Caco-2 (cell line): ENCODE measurements at places on chromosomes 5 and 9.

DNA sequence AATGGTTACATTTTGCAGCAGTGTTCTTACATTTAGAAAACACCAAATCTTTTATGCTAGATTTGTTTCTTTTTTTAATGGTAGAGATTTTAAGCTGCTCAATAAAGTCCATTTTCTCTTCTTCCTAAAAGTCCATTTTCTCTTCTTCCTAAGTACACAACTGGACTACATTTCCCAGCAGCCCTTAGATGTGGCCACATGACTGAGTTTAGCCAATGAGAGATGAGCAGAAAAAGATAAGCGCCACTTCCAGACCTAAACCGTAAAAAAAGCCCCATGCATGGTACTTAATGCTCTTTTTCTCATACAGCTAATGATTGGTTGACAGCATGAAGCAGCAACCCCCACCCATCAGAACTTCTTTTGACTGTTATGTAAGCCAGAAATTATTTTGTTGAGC, 206.7 kb downstream of the FAM114A2 start:
- no peaks in the 10 kb centered on the region for H3K36me3 ChIP-seq
- H3K27ac ChIP-seq = no peak overlapping the region
- H3K4me1 ChIP-seq = no peaks in the 10 kb centered on the region
- no peaks in the 10 kb centered on the region; the same call in 1 of the 2 replicates for H3K27me3 ChIP-seq
- peak; percentile 38 for DNase-seq
- H3K4me3 ChIP-seq = no peak overlapping the region

- DNase-seq = no peak
- no peaks in the 10 kb centered on the region for H3K27me3 ChIP-seq
- no peak overlapping the region for H3K27ac ChIP-seq
- no peaks in the 10 kb centered on the region for H3K36me3 ChIP-seq
Observed at GRCh38 chr5:32308946-32309345, 3.8 kb downstream of the MTMR12 start.

DNA sequence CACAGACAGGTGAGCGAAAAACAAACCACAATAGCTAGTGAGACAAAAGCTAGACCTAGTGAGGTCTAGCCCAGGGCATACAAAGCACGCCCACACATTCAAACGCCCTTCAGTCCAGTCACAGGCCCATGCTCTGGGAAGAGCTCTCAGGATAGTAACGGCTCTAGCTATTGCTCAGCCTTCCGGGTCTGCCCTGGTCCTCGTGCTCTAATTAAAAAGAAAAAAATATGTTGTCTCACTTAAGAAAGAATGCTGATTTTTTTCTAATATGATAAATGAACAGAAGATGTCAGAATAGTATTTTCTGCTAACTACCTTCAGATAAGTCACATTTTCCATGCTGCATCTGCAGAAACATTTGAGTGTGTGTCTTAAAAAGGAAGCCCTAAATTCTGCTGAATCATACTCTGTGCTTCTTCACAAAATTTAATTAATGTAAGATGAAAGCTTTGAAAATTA, 94.5 kb downstream of the PLPP1 start:
- peaks cover 18% of the 10 kb centered on the region for H3K4me1 ChIP-seq
- H3K4me3 ChIP-seq = no peak overlapping the region
- DNase-seq = no peak
- H3K27me3 ChIP-seq = no peaks in the 10 kb centered on the region
- peak overlapping the region; percentile 28 for H3K27ac ChIP-seq
- H3K36me3 ChIP-seq = peaks cover 2% of the 10 kb centered on the region

DNA sequence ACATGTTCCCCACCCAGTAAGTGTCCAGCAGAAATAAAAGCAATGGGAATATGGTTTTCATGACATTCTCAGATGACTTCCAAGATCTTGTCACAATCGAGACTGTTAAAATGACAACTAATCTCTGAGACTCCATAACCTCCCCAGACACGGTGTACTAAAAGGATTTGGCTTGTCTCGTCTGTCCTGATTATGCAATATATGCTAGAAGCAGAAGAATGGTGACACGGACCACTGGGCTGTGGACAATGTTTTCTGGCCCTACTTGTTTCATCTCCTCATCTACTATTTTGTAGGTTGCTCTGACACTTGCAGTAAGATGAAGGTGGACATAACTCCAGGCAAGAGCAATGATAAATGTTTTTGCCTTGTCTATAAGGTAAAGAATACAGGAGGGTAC, 56.6 kb downstream of the BNC2 start:
- no peak for DNase-seq
- H3K4me3 ChIP-seq = no peak overlapping the region
- no peaks in the 10 kb centered on the region for H3K27me3 ChIP-seq
- H3K4me1 ChIP-seq = no peaks in the 10 kb centered on the region; the same call in 1 of the 2 replicates
- H3K36me3 ChIP-seq = no peaks in the 10 kb centered on the region
